Suprapubic skin (tissue), 4 donors: ENCODE measurements at places on chromosomes 1 and 21. TPM values are rescaled to one million over a fixed set of nuclear protein-coding genes. Genes with fewer than 3 reads are reported as not detected.

FCRL6 gene
- total RNA-seq: 0.49 TPM

MYCL gene
- 131 TPM for total RNA-seq

DNA sequence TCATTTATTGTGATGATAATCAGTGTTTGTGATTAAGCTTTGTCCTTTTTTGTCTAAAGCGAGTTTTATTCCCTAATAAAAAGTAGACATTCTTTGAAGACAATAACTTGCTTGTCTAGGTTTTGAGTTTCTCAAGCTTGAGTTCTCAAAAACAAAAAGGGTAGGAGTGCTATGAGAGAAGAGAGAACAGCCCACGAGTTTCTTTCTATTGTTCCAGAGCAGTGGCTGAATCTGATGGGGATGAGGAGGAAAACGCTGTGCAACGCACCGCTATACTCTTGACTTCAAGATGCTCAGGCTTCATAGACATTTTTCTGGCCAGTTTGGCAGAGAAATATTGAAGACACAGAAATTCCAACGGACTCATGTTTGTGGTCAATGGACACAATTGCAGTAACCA is 669.8 kb upstream of the B3GALT2 start:
- DNase-seq: no peak

- DNase-seq: no peak
These were observed 23.0 kb downstream of the XCL2 start for GRCh38 chr1:168520832-168521231.

- DNase-seq: no peak
These were observed 11.3 kb upstream of the MAP10 start for GRCh38 chr1:232793944-232794343.

GRCh38 chr1:86705665-86705985 is 1.2 kb downstream of the SH3GLB1 start:
- DNase-seq: no peak

- DNase-seq: no peak
These were observed 45.5 kb downstream of the MRPL37 start for GRCh38 chr1:54245501-54245900.

GRCh38 chr1:183880531-183881243 is 75.8 kb downstream of the RGL1 start:
- no peak for DNase-seq

DNA sequence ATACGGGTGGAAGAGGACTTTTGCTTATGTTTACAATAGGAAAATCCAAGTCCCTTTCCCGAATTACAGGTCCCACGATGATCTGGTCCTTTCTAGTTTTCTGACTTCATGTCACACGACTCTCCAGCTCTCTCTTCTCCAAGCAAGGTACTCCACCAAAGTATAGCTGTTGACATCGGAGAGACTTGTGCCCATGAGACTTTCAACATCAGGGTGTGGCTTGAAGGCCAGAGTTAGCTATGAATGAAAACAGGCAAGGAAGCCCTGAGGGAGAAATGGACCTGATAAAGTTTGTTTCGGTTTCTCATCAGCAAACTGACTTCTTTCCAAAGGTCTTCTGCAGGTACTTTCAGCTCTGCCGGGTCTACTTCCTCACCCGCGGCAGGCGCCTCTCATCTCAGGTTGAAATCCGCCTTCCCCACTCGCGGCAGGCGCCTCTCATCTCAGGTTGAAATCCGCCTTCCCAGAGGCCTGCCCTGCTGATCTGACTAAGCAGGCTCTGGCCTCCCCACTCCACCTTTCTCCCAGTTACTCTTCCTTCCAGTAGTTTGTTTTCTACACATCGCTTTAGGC is 2.1 kb upstream of the PER3 start:
- DNase-seq: no peak
